Activated naive CD4-positive, alpha-beta T cell (primary cell): ENCODE measurements at places on chromosomes 11 and 22.

GRCh38 chr11:128553662-128554362 is 33.5 kb downstream of the ETS1 start:
- no peak for DNase-seq

DNA sequence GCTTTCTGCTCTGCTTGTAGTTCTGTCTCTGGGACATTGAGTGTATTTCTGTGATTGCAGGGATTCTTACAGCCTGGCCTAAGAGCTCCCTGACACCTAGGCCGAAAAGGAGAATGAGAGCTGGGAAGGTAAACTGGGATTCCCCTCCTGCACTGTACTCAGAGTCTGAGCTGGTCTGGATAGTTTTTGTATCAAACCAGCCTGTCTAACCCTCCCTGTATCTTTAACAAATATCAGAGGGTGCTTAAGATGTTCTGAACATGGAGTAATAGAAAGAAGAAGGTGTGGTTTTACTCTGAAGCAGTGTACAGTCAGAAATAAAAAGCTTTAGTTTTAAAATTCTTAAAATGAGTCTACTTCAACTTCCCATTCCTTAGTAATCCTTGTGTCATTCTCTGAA is 57.3 kb downstream of the AMOTL1 start:
- DNase-seq, result no peak

- peak; percentile 40 for DNase-seq
Observed at GRCh38 chr11:119363851-119364590, 17.5 kb downstream of the USP2 start.

DNA sequence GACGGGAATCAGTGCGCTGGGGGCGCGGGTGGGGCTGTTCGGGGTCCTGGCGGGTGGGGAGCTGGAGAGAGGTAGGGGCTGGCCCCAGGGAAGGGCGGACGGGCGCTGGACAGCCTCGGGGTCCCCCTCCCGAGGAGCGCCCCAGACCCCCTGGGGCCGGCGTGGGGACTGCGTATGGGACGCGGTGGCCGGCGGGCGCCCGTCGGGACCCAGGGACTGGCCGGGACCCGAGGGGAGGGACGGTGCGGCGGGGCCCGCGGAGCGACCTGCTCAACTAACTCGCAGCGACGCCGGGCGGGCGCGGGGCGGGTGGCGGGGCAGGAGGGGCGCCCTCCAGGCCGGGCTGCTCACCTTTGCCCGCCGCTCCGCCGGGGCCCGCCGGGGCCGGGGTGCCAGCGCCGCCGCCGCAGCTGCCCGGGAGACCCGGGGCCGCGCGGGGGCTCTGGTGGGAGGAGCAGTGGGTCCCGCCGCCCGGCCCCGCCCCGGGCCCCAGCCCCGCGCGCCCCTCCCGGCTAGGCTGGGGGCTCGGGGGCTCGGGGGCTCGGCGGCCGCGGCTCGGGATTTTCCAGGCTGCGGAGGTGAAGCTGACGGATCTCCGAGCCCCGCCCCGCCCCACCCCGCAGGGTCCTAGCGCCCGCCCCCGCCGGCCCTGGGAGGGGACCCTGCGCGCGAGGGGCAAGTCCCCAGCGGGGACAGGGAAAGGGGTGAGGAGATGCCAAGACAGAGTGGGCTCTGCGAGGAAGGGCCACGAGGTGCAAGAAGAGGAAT is 12.3 kb downstream of the STARD10 start:
- DNase-seq, result peak; percentile 50

- peak; percentile 5 for DNase-seq
Observed at GRCh38 chr11:26276798-26277424, 55.0 kb upstream of the ANO3 start.

GRCh38 chr11:60240662-60241061 is 2.3 kb downstream of the MS4A4E start:
- DNase-seq, result no peak

DNA sequence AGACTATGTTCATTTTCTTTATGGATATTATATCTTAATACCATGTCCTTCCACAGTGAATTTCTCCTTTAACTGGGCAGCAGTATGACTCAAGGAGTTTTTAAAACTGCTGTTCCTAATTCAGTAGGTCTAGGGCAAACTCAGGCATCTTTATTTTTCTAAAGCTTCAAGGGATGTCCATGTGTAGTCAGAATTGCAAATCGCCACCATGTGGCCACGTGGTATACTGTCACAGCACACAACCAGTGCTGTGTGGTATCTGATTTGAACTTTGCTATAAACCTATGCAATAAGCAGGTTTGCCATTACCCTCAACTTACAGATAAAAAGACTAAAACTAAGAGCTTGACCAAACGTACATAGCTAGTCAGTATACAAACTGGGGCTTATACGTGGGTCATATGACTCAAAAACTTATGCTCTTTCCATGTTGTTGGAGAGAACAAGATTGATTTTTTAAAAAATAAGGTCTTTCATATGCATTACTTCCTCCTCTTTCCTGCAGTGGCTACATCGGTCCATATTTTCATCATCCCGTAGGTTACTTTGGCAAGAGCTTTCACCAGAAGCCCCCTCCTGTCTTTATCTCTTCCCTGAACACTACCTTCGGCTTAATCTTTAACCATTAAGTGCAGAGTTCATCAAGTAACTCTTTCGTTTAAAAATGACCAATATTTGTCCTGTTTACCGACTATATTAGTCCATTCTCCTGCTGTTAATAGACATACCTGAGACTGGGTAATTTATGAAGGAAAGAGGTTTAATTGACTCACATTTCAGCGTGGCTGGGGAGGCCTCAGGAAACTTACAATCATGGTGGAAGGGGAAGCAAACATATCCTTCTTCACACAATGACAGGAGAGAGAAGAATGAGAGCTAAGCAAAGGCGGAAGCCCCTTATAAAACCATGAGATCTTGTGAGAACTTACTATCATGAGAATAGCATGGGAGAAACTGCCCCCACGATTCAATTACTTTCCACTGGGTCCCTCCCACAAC is 8.0 kb upstream of the HTATIP2 start:
- DNase-seq, result peak; percentile 8

GRCh38 chr22:45756558-45756957 is 84.9 kb downstream of the ATXN10 start:
- no peak for DNase-seq

- no peak for DNase-seq
Observed at GRCh38 chr22:33129621-33130020, 71.4 kb upstream of the SYN3 start.

GRCh38 chr22:36928786-36929535 is 15.5 kb downstream of the CSF2RB start:
- DNase-seq, result no peak

GRCh38 chr22:16962501-16962900 is 45.5 kb downstream of the GAB4 start:
- no peak for DNase-seq

GRCh38 chr22:32578752-32579151 is 104.1 kb downstream of the FBXO7 start:
- DNase-seq, result no peak

GRCh38 chr22:22180738-22181285 is 63.8 kb upstream of the VPREB1 start:
- DNase-seq, result no peak

DNA sequence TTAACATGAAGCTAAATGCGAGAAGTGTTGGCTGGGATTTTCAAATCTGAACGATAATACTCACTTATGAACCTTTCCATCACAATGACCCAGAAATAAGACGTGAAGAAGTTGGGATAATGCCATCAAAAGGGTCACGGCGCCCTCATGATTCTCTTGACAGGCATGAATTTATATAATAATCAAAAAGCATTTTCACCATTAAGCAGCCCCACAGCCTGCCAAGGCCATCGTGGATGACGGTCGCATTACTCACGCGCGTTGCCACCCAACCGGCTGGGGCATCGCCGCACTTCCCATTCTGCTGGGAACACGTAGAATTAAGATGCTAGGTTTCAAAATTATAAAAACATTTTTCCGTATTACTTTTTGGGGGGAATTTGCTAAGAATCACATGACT is 18.9 kb upstream of the GAL start:
- no peak for DNase-seq
